ENCODE measurements at places on chromosomes 3 and 15.

DNA sequence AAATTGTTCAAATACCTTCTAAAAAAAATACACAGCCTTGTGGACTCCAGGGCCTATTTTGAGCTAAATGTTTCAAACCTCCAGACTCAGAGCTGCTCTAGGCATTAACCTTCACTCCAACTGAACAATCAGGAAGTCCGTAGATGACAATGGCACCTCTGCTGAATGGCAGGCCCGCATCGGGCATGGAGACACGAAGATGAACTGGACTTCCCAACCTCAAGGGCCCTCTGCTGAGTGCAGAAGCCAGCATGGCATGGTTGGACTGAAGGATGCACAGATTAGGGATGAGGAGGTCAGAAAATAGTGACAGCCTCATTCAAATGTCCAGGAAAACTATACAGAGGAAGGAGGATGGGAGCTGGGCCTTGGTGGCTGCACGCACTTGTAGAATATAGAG lies 2.2 kb downstream of the FAM174B start:
- no peak for DNase-seq

- DNase-seq, result no peak
Measured at GRCh38 chr15:38690216-38690615, 125.6 kb upstream of the RASGRP1 start.

DNA sequence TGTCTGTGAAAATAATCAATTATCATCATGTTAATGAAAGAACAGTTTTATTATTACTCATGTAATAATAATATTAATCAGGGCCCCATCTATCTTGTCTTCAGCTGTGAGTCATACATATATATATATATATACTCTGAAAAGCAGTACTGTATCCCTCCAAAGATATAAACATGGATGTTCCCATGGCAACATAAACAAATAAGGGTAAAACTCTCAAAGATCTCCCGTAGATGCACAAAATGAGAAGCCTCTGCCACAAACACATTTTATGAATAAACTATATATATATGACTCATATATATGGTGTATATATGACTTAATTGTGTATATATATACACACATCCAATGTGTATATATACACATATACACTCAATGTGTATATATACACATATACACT lies 163.8 kb upstream of the ARHGEF26 start:
- DNase-seq, result no peak

DNA sequence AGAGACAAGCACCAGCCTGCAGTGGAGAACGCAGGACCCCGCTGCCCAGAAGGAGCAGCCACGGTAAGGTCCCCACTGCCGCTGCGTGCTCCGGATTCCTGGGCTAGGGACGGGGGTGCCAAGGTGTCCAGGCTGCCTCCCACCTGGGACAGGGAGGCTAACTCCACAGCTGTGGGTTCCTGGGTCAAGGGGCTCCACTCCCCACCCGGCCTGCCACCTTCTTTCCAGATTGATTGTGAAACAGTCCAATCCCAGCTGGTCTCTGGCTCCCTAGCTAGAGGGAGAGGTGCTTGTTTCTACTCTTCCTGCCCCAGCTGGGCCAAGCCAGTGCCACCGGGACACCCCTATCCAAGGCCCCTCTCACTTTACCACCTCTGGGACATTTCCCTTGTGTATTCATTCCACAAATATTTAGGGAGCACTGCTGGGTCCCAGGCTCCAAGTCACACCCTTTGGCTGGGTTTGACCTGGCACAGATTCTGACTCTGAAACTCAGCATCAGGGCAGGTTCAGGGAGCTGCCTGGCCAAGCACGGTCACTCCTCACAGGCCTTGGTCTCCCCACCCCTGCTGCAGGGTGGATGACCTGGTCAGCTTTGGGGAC lies 1.9 kb downstream of the PAK6 start:
- DNase-seq, result no peak

All from LoVo (cell line).